IMR-90 (cell line): ENCODE measurements at places on chromosomes 5 and 9.

DNA sequence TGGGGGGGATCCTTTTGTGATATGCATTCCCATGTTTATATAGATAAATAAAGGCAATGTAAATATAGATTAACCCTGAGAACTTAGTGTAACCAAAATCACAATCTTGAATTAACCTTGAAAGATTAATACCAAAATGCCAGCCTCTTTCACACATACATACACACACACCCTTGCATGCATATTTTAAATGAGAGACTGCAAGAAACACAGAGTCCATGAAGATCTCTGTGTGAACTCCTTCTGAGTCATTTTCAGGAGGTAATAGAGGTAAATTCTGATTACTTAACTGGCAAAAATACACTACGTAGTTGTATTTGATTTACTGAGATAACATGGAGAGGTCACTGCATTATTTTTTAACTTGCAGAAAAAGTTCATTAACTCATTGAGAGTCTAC lies 118.0 kb downstream of the SLF1 start:
- no peak for DNase-seq

DNA sequence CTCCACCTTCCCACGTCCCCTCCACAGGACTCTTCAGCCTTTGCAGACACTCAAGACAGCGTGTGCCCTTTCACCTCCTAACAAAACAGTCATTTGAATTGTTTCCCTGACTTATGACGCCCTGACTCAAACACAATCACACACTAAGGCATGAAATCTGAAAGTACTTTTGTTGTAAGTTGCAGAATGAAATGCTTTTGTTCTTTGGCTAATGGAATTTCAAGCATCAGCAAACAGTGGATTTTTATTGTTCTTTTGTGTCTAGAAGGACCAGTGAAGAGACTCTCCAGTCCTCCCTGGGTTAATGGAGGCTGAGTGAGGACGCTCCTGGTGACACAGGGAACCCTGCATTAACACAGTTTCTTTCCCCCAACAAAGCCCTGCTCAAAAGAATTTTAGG lies 380.1 kb downstream of the CTNND2 start:
- DNase-seq: no peak

DNA sequence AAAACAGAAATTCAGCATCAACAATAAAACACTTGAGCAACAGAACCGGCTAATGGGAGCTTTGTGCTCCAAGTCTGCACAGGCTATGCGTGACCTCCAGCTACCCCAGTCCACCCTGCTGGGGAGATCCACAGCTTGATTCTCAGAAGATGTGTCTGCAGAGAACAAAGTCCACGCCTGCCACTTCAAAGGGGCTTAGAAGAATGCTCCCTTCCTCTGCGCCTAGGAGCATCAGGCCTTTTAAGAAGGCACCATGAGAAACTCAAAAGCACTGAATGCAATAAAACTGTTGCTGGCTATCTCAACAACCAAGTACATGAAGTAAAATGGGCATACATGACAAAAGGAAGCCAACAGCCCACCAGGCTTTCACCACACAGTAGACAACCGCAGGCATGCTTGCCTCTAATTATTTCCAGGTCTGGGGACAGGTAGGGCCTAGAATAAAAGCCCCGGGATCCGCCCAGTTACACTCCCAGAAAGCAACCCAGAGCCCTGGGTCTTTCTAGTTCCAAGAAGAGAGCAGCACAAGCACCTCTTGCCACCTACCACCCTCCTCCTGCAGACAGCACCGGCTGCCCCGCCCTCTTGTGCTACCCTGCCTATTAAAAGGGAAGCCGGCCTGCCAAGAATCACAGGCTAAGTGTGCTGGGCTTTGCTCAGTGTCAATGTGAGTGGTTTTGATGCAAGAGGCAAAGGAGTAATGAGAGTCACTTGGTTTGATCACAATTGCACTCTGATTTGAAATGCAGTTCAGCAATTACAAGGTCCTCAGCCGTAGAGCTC lies 123.2 kb downstream of the SPOCK1 start:
- DNase-seq: no peak

DNA sequence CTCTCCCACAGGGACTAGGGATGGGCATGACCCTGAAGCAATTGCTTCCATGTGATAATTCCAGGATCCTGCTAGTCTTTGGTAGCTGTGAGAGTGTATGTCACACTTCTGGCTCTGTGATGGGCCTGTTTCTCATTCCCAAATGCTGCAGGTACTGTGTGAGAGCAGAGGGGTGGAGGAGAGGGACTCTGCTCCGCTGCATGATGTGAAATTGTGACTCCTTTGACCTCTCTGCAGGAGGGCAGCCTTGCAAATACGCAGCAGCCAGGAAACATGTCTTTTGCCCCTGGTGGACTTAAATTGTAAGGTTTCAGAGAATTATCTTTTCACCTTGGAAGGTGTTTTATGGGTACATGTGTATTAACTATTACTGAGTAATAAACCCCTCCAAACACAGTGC lies 61.6 kb downstream of the SFXN1 start:
- DNase-seq: no peak

GRCh38 chr9:128828719-128829452 lies 708 bp downstream of the SPOUT1 start:
- no peak for DNase-seq

GRCh38 chr9:102101723-102102122 lies 363.3 kb upstream of the GRIN3A start:
- DNase-seq: no peak

GRCh38 chr5:141637123-141637766 lies 448 bp downstream of the RELL2 start:
- DNase-seq: no peak

DNA sequence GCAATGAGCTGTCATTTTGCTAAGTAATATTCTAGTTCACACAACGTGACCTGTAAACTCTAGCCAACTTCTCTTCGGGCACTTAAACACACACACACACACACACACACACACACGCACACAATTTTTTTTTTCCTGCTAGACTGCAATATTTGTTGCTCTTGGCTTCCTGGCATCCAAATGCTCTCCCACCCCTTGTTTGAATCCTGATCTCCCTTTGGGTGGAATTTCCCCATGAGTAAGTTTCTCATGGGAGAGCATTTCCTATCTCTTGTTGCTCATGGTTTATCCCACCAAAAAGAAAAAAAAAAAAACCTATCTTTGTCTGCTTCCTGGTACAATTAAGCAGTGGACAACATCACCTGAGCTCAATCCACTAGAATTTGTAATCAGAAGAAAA lies 54.7 kb upstream of the TSLP start:
- peak; percentile 90 for DNase-seq

GRCh38 chr9:7762600-7762999 lies 37.0 kb downstream of the DMAC1 start:
- no peak for DNase-seq

DNA sequence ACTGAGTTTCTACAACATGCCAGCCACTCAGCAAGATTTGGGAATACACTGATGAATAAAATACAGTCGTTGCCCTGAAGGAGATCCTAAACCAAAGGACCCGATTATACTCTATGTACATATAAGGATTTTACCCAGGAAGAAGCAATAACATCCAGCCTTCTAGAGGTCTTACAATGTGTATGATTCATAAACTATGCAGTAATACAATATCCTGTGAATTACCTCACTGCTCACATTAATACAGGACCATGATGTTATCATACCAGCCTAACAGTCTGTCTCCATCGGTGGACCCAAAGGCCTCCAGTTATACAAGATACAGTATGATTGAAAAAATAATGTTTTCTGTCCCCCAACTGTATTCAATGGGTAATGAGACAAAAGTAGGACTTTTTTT lies 310.5 kb upstream of the TRPM3 start:
- DNase-seq: no peak

- DNase-seq: no peak
Observed at GRCh38 chr9:114400219-114400618, 12.4 kb upstream of the AKNA start.

DNA sequence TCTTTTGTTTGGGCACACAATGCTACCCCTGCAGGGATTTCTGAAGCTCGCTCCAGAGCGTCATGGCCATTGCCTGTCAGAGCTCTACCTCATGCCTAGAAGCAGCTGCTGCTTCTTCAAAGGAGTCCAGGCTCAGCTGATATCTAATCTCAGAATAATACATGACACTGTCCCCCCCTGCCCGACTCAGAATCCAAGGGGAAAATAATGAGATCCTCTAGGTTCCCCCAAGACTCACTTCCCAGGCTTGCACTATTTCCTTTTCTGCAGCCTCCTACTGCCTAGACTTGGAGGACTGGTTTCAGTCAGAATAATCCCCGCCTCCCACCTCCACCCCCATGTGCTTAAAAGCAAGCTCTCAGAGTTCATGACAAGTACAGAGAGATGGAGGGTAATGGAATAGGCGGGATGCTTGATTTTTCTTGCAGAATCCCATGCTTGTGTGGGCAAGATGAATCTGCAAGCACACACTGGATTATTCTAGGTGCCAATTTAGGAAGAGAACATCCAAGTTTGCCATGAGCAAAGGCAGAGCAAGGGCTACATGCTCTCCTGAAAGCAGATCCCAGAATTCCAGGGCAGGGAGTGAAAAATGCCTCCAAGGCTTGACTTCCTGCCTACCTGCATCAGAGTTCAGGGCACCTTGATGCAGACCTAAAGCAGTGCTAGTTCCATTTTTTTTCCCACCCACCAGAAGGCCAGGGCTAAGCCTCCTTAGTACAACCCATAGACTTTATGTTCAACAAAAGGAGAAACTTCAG lies 97.4 kb upstream of the IFNK start:
- no peak for DNase-seq

GRCh38 chr9:89139455-89139854 lies 39.2 kb downstream of the SHC3 start:
- DNase-seq: peak; percentile 65

DNA sequence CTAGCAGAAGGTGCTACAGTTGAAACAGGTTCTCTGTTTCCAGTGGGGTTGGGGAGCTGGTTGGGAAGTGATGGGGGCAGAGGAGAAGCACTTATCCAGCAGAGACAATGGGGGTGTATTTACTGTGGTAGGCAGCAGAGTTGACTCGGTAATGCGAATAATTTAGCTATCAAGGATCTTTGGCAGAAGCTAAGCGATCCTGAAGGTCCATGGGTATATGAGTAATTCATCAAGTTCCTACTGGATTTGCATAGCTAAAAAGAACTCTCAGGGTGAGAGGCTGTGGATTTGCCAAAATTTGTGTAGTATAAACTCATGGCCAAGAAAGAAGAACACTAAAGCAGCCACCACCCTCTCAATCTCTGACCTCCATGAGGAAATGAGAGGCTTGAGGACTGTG lies 61.2 kb upstream of the EGFLAM start:
- no peak for DNase-seq

DNA sequence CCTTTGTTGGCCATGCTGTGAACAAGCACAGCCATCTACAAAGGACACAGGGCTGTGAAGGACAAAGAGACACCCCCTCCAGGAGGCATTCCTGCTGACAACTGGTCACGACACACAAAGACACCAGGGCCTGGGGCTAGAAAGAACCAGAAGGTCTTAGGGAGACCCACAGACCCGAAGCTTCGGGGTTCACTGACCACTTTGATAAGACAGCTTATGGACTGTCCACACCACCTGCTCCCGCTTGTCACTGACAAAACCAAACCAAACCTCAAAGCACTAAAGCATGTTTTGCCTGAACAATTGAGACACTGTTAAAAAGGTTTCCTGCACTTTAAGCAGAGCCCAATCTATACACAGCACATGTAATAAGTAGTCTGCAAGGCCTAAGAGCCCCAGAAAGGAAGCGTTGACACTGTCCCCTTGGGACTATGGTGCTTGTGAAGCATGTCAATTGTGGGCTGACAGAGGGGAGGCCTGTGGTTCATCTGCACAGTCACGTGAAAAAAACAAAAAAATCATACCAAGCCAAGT lies 185.0 kb downstream of the GAPVD1 start:
- no peak for DNase-seq

DNA sequence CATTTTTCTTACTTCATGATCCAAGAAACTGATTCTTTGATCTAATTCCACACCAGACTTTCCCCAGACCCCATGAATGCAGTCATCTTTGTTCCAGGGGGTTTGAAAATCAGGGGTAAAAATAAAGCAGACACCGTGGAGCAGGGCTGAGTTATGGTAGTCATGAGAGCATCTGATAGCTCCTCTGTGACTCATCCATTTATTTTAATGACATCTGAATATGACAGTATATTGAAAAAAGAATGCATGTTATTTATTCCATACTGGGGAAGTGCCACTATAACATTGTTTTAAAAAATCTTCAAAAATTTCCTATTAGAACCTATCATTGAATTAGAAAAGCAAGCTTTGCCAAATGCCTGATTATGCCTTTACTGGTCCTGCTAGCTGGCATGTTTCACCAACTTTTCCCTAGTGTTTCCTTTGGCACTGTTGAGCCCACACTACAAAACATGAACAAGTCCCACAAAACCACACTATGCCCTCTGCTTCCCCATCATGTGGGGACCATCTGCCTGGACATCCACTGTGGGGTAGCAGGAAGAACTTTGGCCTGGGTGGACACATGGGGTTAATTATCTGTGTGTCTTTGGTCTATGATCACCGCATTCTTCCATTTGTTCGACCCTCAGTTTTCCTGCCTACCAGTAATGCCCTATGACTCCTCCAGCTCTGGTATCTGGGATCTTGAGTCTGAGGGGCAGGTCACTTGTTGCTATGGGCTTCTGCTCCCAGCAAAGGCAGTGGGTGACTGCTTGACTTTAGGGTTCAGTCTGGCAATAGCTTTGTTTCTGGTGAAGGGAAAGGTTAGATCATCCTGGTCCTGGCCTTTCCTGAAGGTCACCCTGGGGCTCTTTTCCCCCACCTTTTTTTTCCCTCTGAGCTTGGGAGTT lies 82.7 kb upstream of the PANK3 start:
- no peak for DNase-seq

- no peak for DNase-seq
Observed at GRCh38 chr5:34977934-34978613, 48.7 kb downstream of the DNAJC21 start.

GRCh38 chr9:33719581-33720374 lies 75.6 kb upstream of the PRSS3 start:
- DNase-seq: no peak

- DNase-seq: peak; percentile 77
Observed at GRCh38 chr5:88660947-88661805, 221.8 kb downstream of the MEF2C start.

DNA sequence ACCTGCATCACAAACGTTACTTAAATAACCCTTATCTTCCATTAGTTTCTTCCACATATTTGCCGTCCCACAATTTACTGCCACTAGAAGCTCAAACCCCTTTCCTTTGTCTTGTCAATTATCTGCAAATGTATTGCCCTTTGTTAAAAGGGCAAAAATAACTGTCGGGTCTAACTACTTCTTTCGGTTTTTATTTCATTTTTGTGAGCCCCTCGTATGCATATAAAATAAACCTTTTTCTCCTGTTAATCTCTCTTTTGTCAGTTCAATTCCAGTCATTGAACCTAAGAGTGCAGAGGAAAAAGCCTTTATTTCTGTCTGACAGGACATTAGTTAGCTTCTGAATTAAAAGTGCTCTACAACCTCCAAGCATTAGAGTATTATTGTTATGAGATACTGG lies 45.5 kb downstream of the TMEM215 start:
- DNase-seq: no peak
